ENCODE measurements at places on chromosomes 3 and 15.

- DNase-seq, result no peak
These were observed 180.2 kb upstream of the KCNH8 start for GRCh38 chr3:18968120-18968519.

GRCh38 chr3:46462111-46462510 is 2.6 kb downstream of the LTF start:
- DNase-seq, result no peak

DNA sequence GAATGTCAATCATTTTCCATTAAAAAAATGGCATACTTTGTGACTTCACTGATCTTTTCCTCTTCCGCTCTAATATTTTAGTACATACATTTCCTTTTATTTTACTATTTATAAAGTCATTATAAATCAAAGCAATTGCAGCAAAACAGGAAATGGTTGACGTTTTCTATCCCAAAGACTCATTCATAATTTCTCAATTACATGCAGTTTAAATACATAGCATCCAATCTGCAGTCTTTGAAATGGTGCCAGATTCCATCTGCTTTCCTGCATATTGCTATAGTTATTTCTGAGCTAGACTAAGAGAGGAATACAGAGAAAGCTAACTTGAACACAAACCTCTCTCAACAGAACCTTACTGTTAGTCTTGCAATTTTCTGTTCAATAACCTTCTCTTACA is 179.8 kb downstream of the ZPLD1 start:
- DNase-seq, result no peak

DNA sequence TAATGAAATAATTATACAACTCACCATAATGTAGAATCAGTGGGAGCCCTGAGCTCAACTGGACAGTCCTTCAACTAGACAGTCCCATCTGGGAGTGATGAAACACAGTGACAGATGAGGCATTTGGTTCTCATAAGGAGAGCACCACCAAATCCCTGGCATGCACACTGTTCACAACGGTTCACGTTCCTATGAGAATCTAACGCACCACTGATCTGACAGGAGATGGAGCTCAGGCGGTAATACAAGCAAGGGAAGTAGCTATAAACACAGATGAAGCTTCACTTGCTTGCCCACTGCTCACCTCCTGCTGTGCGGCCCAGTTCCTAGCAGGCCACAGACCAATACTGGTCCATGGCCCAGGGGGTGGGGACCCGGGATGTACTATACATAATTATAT is 17.0 kb downstream of the PRKAR2A start:
- DNase-seq, result no peak

- no peak for DNase-seq
These were observed 313.2 kb upstream of the THBS1 start for GRCh38 chr15:39267685-39268084.

DNA sequence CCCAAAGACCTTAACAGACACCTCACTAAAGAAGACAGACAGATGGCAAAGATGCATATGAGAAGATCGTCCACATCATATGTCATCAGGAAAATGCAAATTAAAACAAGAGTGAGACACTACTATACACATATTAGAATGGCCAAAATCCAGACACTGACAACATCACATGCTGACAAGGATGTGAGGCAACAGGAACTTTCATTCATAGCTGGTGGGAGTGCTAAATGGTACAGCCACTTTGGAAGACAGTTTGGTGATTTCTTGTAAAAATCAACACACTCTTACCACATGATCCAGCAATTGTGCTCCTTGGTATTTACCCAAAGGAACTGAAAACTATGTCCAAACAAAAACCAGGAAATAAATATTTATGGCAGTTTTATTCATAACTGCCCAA is 17.6 kb downstream of the CHDH start:
- no peak for DNase-seq

DNA sequence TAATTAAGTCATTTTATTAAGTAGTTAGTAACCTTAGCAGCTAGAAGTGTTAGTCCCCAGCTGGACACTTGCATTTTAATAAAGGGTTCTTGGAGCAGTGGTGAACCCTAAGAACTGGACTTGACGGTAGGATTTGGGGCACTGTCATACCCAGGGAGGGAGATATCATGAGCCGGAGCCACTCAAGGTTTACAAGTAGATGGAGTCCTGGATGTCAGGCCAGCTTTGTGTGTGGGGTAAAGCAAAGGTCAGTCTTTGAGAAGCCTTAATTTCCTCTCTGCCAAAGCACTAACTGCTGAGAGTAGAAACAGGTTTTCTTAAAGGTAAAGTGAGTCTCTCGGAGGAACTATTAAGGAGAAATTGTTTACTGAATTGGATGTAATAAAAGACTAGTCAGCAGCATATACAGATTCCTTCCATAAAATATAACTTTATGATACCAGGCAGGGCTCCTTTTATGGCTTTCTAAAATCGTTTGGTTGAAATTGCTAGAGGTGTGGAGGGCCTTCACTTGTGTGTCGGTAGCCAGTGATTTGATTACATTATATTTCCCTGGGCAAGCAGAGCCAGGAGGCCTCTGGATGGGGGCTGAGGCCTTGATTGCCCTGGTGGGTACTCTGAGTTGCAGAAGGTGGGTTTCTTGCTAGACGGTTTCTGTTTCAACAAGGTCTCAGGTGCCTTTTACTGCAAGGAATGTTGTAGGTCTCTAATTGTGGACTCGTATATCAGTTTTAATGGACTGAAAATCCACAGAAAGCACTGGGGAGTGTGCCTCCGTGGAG is 23.1 kb downstream of the SQOR start:
- no peak for DNase-seq

GRCh38 chr15:54915380-54915779 is 281.4 kb downstream of the RSL24D1 start:
- no peak for DNase-seq

- DNase-seq, result no peak
These were observed 14.5 kb downstream of the GP5 start for GRCh38 chr3:194384569-194385001.

- no peak for DNase-seq
These were observed 1.1 kb downstream of the C2CD4B start for GRCh38 chr15:62164014-62164395.

DNA sequence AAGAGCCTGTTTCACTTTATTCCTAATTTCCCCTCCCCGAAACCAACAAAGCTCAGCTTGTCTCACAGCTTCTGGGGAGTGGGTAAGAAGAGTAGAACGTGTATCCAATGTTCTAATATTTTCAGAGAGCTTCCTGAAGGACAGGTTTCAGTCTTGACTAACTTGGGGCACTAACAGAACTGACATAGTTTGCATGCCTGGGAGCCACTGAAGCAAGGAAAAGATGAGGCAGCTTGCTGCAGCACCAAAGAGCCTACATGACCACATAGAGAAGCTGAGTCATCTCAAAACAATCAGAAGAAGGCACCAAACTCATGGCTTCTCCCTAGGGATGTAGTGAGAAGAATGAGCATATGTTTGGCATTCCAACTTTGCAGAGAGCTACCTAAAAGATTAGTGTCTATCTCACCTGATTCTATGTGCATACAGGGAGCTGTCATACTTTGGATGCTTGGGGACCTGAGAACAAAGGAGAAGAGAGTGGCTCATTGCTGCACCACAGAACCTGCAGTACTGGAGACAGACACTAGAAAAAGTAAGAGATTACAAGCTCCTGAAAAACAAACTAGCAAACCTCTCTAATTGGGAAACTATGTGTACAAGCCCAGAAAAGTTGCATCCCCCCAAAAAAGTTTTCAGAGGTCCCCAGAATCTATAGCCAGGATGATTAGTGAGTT is 86.9 kb downstream of the DCLK3 start:
- DNase-seq, result no peak

DNA sequence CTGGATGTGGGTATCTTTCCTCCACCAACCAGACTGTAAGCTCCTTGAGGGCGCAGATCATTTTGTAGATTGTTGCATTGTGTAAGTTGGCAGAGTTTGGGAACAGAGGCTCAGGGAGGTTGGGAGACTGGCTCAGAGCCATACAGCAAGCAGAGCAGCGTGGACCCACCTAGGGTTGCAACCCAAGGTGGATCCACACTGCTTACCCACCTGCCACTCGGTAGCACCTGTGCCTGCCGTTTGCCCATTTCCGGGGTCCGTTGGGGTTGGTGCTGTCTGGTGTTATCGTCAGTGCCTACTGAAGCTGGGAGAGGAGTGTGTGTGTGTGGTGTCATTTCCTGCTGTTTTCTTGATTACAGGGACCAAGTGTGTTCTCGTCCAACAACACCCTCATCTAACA is 19.0 kb downstream of the SMAD6 start:
- no peak for DNase-seq

- DNase-seq, result no peak
These were observed 1462.8 kb upstream of the GBE1 start for GRCh38 chr3:83224101-83224868.

- DNase-seq, result no peak
These were observed 89.1 kb downstream of the OSBPL10 start for GRCh38 chr3:31891876-31892455.

DNA sequence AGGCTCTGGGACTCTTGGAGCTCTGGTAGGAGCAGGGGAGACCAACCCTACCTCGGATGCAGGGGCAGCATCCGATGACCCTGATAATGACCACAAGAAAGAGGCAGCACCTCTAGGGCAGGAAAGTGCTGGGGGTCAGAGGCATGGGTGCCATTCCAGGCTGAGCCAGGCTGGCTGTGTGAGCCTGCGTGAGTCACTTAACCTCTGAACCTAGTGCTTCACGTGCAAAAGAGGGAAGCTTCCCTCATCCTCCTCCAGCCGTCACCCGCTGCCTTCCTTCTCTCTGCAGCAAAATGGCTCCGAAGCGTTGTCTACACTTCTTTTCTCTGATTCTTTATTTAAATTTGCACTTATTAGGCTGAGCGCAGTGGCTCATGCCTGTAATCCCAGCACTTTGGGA is 35.5 kb downstream of the ZDHHC19 start:
- DNase-seq, result no peak

- no peak for DNase-seq
These were observed 189.4 kb downstream of the UBE3A start for GRCh38 chr15:25249236-25250010.

- peak; percentile 3 for DNase-seq
These were observed 117.5 kb downstream of the EDEM1 start for GRCh38 chr3:5304789-5305683.

DNA sequence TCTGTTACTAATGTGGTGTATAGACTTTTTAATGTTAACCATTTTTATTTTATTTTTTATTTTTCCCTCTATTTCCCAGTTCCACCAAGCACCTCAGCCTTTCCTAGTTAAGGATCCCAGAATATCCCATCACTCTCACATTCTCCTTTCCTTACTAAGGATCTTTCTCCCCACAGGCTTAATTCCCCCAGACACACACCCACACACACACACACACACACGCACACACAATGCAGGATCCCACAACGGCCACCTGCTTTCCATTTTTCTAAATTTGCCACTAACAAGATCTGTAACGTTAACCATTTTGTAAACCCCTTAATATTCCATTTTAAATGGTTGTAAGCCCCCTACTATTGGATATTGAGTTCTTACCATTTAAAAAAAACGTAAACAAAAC is 404.1 kb downstream of the ZIC1 start:
- no peak for DNase-seq

GRCh38 chr15:62188744-62189143 is 23.7 kb upstream of the C2CD4B start:
- no peak for DNase-seq

DNA sequence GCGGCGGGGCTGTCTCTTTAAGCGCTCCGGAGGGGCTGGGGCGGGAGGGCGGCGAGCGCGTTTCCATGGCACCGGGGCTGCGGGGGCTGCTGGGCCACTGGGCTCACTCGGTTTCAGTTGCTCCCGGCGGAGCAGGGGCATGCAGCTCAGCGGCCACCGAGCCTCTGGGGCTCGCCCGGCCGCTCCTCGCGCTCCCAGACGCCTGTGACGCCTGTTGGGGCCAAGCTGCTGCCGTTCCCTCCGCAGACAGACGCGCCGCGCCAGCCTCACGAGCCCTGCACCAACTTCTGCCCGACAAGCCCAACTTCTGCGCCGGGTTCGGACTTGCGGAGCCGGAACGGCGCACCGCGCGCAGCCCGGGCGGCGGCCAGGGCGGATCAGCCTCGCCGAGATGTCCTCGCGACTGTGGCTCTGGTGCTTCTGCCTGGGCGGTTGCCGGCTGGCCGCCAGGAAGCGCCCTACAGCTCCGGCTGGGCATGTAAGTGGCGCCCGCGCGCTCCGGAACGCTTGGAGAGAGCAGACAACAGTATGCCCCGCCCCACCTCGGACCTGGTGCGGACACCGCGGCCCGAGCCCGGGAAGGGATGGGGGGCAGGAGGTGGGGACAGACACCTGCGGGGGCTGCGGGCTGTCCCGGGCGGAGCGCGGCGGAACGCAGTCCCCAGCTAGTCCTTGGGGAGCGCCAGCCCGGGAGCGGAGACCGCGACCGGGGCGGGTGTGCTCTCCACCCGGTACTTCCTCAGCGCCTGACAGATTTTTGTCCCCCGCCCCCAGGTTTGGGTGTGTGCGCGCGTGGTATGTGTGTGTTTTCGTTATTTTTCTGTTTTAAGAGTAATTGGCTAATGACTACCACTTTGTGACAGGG is 154.1 kb upstream of the GOLIM4 start:
- peak; percentile 41 for DNase-seq

- no peak for DNase-seq
These were observed 639.4 kb upstream of the NAALADL2 start for GRCh38 chr3:174219738-174220137.

GRCh38 chr3:140470962-140471361 is 206.9 kb upstream of the TRIM42 start:
- DNase-seq, result no peak

GRCh38 chr3:27511724-27512422 is 27.7 kb upstream of the SLC4A7 start:
- DNase-seq, result no peak

GRCh38 chr3:45860481-45860880 is 18.6 kb upstream of the LZTFL1 start:
- no peak for DNase-seq

GRCh38 chr3:30548600-30548999 is 57.8 kb upstream of the TGFBR2 start:
- DNase-seq, result no peak

Data from bone marrow (tissue), 2 donors.